ENCODE measurements at places on chromosomes 2 and 18.

- no peak for DNase-seq
These were observed 1740.2 kb upstream of the CELF4 start for GRCh38 chr18:39305766-39306165.

GRCh38 chr2:237782181-237782580 lies 16.4 kb upstream of the RBM44 start:
- no peak for DNase-seq

GRCh38 chr2:15662026-15662425 lies 70.4 kb downstream of the DDX1 start:
- DNase-seq = no peak

DNA sequence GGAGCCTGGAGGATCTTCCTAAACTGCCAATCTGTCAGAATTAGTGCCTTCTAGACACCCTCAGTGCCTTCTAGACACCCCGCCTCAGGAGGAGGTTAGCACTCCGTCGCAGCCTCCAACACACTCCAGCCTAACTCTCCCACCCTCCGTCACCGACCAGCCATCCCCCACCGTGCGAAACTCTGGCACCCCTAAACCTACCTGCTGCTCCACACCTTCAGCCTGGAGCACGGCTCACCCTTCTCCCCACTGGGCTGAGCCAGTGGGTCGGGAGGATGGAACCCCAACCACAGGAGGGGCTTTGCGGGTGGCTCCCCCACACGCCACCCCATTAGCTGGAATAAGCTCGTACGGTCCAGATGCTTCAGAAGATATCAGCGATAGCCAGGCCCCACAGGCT lies 468.9 kb upstream of the HS6ST1 start:
- no peak for DNase-seq

GRCh38 chr2:183998041-183998796 lies 600.1 kb upstream of the ZNF804A start:
- no peak for DNase-seq

DNA sequence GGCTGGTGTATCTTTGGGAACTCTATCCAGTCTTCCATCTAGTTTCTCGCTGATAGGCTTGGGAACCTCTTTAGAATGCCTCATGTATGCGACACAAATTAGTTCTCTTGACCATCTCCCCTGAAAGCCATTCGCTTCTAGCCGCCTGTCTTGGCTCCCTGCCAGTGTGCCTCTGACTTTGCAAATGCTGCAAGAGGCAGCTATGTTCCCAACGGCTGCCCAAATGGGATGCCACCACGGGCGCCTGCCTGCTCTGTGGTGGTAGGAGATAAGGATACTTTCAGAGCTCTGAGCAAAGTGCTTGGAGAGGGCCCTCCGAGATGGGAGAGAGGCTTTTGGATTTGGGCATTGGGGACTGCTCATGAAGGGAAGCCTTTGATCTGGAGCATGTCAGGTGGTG lies 77.7 kb upstream of the IGFBP5 start:
- DNase-seq = no peak

- DNase-seq = no peak
These were observed 60.7 kb upstream of the GAREM2 start for GRCh38 chr2:26112201-26112600.

- DNase-seq = peak; percentile 60
These were observed 100.5 kb upstream of the LMAN1 start for GRCh38 chr18:59459369-59460071.

- DNase-seq = no peak
These were observed 38.3 kb upstream of the ITGB6 start for GRCh38 chr2:160238392-160238791.

- DNase-seq = no peak
These were observed 862.3 kb upstream of the POU3F3 start for GRCh38 chr2:103991591-103991990.

DNA sequence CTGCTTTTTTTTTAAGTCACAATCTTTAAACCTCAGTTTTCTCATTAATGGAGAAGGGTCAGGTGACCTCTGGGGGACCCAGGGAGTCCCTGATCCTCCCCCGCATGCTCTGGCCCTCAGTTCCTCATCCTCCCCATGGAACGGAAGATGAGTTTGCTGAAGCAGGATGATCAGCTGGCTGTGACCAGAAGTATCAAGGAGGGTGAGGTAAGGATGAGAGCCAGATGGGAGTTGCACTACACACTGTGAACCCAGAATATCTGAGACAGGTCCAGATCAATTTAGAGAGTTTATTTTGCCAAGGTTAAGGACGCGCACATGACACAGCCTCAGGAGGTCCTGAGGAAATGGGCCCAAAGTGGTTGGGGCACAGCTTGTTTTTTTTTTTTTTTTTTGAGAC lies 3.8 kb downstream of the CATIP start:
- no peak for DNase-seq

- DNase-seq = no peak
These were observed 37.8 kb downstream of the CYP26B1 start for GRCh38 chr2:72109904-72110303.

- DNase-seq = no peak
These were observed 18.7 kb downstream of the TPO start for GRCh38 chr2:1431886-1432400.
